ENCODE measurements at places on chromosomes 6 and 20. TPM values are rescaled to one million over a fixed set of nuclear protein-coding genes. Genes with fewer than 3 reads are reported as not detected.

GRCh38 chr20:58048096-58048702, 180.3 kb downstream of the ANKRD60 start:
- H3K27me3 ChIP-seq, result no peaks in the 10 kb centered on the region
- no peaks in the 10 kb centered on the region for H3K36me3 ChIP-seq
- DNase-seq, result no peak
- no peaks in the 10 kb centered on the region for H3K4me1 ChIP-seq
- H3K4me3 ChIP-seq, result no peak overlapping the region

- H3K36me3 ChIP-seq, result no peaks in the 10 kb centered on the region
- no peak for DNase-seq
- H3K27ac ChIP-seq, result no peak overlapping the region
Measured at GRCh38 chr6:17450832-17451231, 57.4 kb downstream of the CAP2 start.

DNA sequence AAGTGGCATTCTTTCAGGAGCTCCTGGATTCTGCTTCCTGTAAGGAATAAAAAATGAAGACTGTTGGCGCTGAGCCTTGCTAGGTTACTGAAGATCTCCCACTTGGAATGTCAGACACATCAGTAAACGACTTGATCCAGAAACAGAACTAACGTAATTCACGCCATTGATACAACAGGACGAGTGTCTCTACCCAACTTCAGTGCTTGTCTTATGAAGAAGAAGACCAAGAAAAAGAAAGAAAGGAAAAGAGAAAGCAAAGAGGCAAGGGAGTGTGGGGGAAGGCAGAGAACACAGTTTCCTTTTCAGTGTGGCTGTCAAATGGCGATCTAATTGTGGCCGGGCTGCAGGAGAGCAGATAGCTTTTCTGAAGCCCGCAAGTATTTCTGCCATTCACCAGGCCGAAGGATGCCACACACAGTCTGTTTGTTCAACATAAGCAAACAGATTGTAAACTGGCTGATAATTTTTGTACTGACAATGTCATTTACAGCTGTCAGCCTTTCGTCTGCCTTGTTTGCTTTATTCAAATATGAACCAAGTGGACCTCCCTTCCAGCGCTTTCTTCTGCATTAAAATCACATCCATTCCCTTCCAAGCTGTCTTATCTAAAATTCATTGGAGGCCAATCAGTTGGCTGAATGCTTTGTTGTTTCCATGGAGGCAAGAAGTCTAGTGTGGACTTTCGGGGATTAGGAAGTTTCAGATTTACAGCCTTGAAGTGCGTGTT, 180.6 kb downstream of the FOXA2 start:
- DNase-seq, result no peak
- H3K27ac ChIP-seq, result no peak overlapping the region
- H3K4me3 ChIP-seq, result no peak overlapping the region
- no peaks in the 10 kb centered on the region for H3K27me3 ChIP-seq

DNA sequence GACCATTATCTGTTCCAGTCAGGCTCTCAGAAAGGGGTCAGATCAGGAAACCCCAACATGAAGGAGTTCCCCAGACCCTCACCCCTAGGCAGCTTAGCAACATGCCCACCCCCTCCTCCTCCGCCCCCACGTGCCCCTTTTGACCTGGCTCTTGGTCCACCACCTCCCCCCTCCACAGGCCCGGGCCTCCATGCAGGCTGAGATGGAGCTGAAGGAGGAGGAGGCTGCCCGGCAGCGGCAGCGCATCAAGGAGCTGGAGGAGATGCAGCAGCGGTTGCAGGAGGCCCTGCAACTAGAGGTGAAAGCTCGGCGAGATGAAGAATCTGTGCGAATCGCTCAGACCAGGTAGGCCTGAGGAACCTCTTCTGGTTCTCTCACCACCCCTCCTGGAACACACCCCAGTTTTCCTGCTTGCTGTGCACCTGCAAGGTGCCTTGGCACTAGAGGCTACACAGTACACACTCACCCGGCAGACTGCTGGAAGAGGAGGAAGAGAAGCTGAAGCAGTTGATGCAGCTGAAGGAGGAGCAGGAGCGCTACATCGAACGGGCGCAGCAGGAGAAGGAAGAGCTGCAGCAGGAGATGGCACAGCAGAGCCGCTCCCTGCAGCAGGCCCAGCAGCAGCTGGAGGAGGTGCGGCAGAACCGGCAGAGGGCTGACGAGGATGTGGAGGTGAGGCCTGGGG, 21.9 kb downstream of the DEF6 start:
- no peak overlapping the region for H3K27ac ChIP-seq
- H3K36me3 ChIP-seq, result peaks cover 78% of the 10 kb centered on the region
- H3K27me3 ChIP-seq, result no peaks in the 10 kb centered on the region
- H3K4me1 ChIP-seq, result peaks cover 7% of the 10 kb centered on the region
- DNase-seq, result no peak

- H3K27me3 ChIP-seq, result no peaks in the 10 kb centered on the region
- no peak overlapping the region for H3K4me3 ChIP-seq
- DNase-seq, result no peak
- no peak overlapping the region for H3K27ac ChIP-seq
Measured at GRCh38 chr6:56524891-56525703, 117.6 kb downstream of the DST start.

- no peaks in the 10 kb centered on the region for H3K4me1 ChIP-seq
- no peaks in the 10 kb centered on the region for H3K27me3 ChIP-seq
- no peak overlapping the region for H3K4me3 ChIP-seq
- H3K36me3 ChIP-seq, result no peaks in the 10 kb centered on the region
Measured at GRCh38 chr20:12321736-12322135, 404.0 kb downstream of the BTBD3 start.

GRCh38 chr20:61450549-61450948, 198.5 kb downstream of the CDH4 start:
- no peak for DNase-seq
- H3K27me3 ChIP-seq, result no peaks in the 10 kb centered on the region
- H3K4me1 ChIP-seq, result no peaks in the 10 kb centered on the region
- no peak overlapping the region for H3K27ac ChIP-seq
- no peak overlapping the region for H3K4me3 ChIP-seq

DNA sequence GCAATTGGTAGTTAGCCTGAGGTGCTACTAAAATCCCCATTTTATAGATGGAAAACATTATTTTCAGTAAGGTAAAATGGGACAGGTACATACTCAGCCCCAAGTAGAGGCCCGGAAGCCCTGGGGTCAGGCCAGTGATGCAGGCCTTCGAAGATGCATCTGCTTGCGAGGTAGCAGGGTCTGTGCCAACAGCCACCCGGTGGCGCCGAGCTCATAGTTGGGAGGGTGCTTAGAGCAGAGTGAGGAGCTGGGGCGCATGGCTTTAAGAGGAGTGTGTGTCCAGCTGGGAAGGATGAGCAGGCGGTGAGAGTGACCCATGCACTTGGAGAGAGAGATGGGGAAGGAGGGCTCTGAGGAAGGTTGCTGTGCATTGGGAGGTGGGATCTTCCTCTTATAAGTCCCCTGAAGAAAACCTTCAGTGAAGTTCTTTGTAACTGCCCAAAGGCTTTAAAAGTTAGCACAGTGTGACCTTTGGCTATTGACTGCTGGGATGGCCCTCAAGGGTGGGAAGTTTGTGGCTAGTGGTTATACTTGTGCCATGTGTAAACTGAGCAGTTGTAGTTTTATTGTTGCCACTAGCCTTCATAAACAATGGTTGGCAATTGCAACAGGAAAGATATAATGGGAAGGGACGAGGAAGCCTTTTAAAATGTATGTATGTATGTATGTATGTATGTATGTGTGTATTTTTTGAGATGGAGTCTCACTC, 71.1 kb downstream of the TOX2 start:
- no peaks in the 10 kb centered on the region for H3K36me3 ChIP-seq
- no peak overlapping the region for H3K27ac ChIP-seq
- DNase-seq, result no peak
- no peaks in the 10 kb centered on the region for H3K27me3 ChIP-seq
- H3K4me1 ChIP-seq, result peaks cover 22% of the 10 kb centered on the region
- H3K4me3 ChIP-seq, result no peak overlapping the region

- H3K27me3 ChIP-seq, result peaks cover 3% of the 10 kb centered on the region
- H3K36me3 ChIP-seq, result no peaks in the 10 kb centered on the region
- H3K4me1 ChIP-seq, result no peaks in the 10 kb centered on the region
Measured at GRCh38 chr6:6058054-6058444, 51.3 kb upstream of the NRN1 start.

- H3K36me3 ChIP-seq, result no peaks in the 10 kb centered on the region
- no peaks in the 10 kb centered on the region for H3K27me3 ChIP-seq
- DNase-seq, result no peak
- H3K4me3 ChIP-seq, result no peak overlapping the region
- no peaks in the 10 kb centered on the region for H3K4me1 ChIP-seq
- no peak overlapping the region for H3K27ac ChIP-seq
Measured at GRCh38 chr20:20695250-20695816, 17.1 kb downstream of the RALGAPA2 start.

GRCh38 chr6:112038268-112038667, 15.6 kb upstream of the CCN6 start:
- DNase-seq, result no peak
- H3K36me3 ChIP-seq, result no peaks in the 10 kb centered on the region
- H3K27me3 ChIP-seq, result no peaks in the 10 kb centered on the region
- H3K27ac ChIP-seq, result no peak overlapping the region
- H3K4me1 ChIP-seq, result peaks cover 5% of the 10 kb centered on the region

GRCh38 chr6:12069891-12070529, 57.9 kb downstream of the HIVEP1 start:
- peaks cover 6% of the 10 kb centered on the region for H3K4me1 ChIP-seq
- H3K36me3 ChIP-seq, result no peaks in the 10 kb centered on the region
- no peak overlapping the region for H3K4me3 ChIP-seq
- H3K27ac ChIP-seq, result no peak overlapping the region

GRCh38 chr6:153840039-153840850, 198.8 kb upstream of the OPRM1 start:
- DNase-seq, result no peak
- H3K36me3 ChIP-seq, result no peaks in the 10 kb centered on the region
- H3K4me1 ChIP-seq, result no peaks in the 10 kb centered on the region
- no peak overlapping the region for H3K27ac ChIP-seq
- H3K4me3 ChIP-seq, result no peak overlapping the region

GRCh38 chr20:44422083-44422482, 53.6 kb upstream of the TTPAL start:
- no peak for DNase-seq
- H3K4me3 ChIP-seq, result no peak overlapping the region
- no peak overlapping the region for H3K27ac ChIP-seq
- no peaks in the 10 kb centered on the region for H3K4me1 ChIP-seq

DNA sequence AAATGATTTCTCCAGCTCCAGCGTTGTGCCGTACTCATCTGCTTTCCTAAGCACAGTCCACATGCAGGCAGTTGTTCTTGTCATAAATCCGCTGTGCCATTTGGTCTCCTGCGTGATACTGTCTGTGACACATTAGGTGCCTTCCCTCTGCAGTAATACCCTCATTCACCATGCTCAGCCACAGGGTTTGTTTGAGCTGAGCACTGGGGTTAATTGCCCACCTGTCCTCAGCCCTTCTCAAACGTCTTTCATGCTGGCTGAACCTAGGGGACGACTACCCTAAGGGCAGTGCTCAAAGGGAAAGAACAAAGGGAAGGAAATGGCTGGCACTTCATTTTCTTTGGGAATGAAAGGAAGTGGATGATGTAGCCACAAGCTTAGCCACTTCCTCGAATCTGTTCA, 64.2 kb upstream of the MYLIP start:
- H3K27me3 ChIP-seq, result no peaks in the 10 kb centered on the region
- H3K27ac ChIP-seq, result no peak overlapping the region
- H3K4me1 ChIP-seq, result no peaks in the 10 kb centered on the region

GRCh38 chr6:74447013-74447412, 751.0 kb downstream of the CD109 start:
- no peak for DNase-seq
- no peaks in the 10 kb centered on the region for H3K27me3 ChIP-seq
- no peaks in the 10 kb centered on the region for H3K36me3 ChIP-seq
- no peak overlapping the region for H3K27ac ChIP-seq
- no peaks in the 10 kb centered on the region for H3K4me1 ChIP-seq

DNA sequence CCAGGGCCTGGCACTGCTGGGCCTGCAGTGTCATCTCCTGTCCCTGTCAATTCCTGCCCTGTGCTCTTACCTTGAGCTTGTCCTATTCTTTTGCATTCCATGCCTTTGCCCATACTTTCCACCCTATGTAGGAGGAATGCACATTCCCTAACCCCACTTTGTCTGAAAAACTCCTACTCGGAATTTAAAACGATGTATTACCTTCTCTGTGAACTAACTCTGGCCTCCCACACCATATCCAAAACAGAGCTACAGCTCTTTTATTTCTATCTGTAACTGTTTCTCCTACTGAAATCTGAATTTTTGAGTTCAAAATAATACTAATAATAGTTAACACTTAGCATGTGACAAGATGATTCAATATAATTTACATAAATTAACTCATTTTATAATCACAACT, 353.7 kb downstream of the FRK start:
- H3K36me3 ChIP-seq, result no peaks in the 10 kb centered on the region
- H3K27me3 ChIP-seq, result no peaks in the 10 kb centered on the region
- no peak overlapping the region for H3K4me3 ChIP-seq

GRCh38 chr6:147742440-147742839, 233.9 kb downstream of the SAMD5 start:
- H3K27me3 ChIP-seq, result no peaks in the 10 kb centered on the region
- no peak for DNase-seq
- no peaks in the 10 kb centered on the region for H3K4me1 ChIP-seq
- no peak overlapping the region for H3K27ac ChIP-seq

DNA sequence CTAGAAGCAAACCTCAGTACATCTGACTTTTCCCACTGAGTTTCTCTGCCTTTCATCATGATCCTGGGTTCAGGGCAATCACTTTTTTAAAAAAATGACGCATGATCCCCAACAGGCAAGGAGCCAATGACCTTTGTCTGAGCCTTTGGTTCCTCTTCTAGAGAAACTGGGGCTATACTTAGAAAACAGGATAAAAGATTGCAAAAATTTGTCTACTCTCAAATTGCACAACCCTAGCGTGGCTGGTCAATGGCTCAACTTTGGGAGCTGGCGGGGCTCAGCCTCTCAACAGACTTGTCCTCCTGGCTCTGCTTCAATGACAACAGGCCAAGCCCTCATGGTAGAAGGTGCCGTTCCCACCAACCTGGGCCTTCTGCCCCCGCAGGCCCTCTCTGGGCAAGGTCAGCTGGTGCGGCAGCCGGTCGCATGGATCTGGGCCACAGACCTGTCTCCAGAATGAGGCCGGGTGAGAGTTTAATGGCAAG, 48.7 kb downstream of the PDYN start:
- no peaks in the 10 kb centered on the region for H3K36me3 ChIP-seq
- H3K4me1 ChIP-seq, result no peaks in the 10 kb centered on the region
- H3K27me3 ChIP-seq, result no peaks in the 10 kb centered on the region
- H3K27ac ChIP-seq, result no peak overlapping the region
- H3K4me3 ChIP-seq, result no peak overlapping the region

DNA sequence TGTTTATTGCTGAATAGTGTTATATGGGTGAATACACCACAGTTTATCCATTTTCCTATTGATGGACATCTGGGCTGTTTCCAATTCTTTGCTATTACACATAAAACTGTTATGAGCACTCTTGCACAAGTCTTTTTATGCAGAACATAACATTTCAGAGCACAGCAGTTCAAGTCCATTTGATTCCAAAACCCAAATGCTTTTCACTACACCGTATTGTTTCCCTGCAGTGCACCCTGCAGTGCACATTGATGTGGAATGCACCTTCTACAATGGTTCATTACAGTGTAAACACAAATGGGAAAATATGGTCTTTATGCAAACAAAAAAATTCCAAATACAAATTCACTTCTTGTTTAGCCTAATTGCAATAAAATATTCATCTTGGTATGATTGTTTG, 3.6 kb upstream of the SLC2A12 start:
- no peak overlapping the region for H3K27ac ChIP-seq
- H3K4me3 ChIP-seq, result no peak overlapping the region
- H3K4me1 ChIP-seq, result no peaks in the 10 kb centered on the region
- H3K27me3 ChIP-seq, result peaks cover 2% of the 10 kb centered on the region

PACRG gene
- 2.2 TPM for polyA plus RNA-seq

FOXS1 gene
- not detected for polyA plus RNA-seq

OXT gene
- 1.4 TPM for polyA plus RNA-seq

HLA-DQB1 gene
- polyA plus RNA-seq, result 1.4 TPM

ZSCAN31 gene
- 0.56 TPM for polyA plus RNA-seq

ELOVL2 gene
- not detected for polyA plus RNA-seq

DOK5 gene
- not detected for polyA plus RNA-seq

MCCD1 gene
- polyA plus RNA-seq, result not detected

ME1 gene
- polyA plus RNA-seq, result not detected

CTSZ gene
- 1.0 TPM for polyA plus RNA-seq

CDH4 gene
- polyA plus RNA-seq, result not detected
